ENCODE measurements at places on chromosomes 16 and 17. TPM values are rescaled to one million over a fixed set of nuclear protein-coding genes. Genes with fewer than 3 reads are reported as not detected.

DNA sequence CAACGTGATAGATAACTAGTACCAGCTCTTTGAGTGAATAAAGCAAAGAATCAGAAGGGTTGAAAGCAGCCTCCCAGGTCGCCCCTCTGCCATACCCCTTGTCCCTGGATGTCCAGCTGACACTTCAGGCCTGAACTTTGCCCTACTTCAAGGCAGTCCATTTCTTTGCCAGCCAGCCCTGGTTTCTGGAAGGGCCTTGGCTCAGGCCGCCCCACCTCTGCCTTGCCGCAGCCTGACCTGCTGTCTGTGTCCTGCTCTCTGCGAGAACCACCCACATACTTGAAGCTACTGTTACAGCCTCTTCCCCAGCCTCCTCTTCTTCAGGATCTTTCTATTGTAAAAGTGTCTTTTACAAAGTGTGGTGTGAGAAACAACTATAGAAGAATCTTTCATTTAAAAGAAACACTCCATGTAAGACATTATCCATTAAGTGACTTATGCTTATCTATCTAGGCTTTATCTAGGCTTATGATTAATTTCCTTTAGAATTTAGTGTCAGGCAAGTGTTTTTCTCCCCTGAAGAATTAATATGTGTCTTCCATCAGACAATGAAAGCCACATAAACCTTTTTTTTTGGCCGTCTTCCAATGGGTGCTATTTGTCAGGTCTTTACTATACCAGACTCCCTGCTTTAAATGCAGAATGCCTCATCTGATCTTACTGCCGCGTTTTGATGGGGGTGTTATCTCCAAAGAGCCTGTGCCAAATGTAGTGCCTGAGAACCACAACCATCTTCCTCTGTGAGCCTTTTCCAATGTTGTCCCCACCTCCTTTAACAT lies 133.9 kb downstream of the SOCS1 start:
- H3K36me3 ChIP-seq = peaks cover 9% of the 10 kb centered on the region
- peak overlapping the region; percentile 38 for H3K27ac ChIP-seq
- peaks cover 37% of the 10 kb centered on the region for H3K4me1 ChIP-seq
- no peaks in the 10 kb centered on the region for H3K27me3 ChIP-seq
- H3K4me3 ChIP-seq = no peak overlapping the region

DNA sequence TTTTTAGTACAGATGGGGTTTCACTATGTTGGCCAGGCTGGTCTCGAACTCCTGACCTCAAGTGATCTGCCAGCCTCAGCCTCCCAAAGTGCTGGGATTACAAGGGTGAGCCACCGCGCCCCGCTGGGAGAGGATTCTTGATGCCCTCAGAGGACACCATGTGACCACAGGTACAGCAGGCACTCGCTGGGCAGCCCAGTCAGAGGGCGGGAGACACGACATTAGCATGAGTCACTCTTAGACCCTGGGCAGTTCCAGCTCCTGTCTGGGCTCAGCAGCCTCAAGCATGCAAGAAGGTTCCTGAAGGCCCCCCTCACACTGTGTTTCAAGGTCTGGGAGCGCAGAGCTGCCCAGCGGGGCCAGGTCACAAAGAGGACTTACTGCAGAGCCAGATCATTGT lies 11.9 kb downstream of the STAC2 start:
- peaks cover 24% of the 10 kb centered on the region for H3K27me3 ChIP-seq
- no peak overlapping the region for H3K27ac ChIP-seq
- H3K36me3 ChIP-seq = no peaks in the 10 kb centered on the region
- H3K4me3 ChIP-seq = no peak overlapping the region
- peaks cover 16% of the 10 kb centered on the region for H3K4me1 ChIP-seq

DNA sequence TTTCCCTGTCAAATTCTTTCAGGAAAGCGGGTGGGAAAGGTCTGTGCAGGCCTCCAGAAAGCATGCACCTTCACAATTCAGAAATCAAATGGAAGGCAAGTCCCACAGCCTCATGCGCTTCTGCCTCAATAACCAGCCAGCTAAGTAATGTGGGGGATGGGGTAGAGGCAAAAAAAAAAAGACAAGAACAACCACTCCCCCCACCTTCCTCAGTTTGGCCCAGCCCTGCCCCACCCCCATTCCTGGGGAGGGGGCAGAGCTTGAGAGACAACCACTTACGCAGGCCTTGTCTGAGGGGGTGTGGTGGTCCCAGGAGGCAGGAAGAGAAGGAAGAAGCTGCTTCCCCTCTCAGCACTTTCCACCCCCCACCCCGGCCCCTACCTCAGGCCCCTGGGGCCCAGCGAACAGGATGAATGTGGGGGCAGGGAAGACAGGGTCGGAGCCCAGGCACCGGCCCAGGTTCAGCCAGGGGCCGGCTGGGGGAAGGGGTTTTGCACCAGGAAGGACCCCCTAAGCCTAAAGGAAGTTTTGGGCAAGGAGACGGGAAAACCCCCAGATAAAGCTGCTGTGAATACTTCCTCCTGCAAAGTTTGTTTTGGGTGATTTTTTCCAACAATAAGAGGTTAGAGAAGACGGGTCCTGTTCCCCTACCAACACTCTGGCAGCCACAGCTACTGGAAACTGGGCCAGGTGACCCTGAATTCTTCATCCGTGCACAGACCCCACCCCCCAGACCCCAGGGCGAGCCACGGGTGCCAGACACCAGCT lies 1.2 kb downstream of the JUP start:
- peaks cover 28% of the 10 kb centered on the region for H3K27me3 ChIP-seq
- no peaks in the 10 kb centered on the region for H3K36me3 ChIP-seq
- no peak for DNase-seq
- peak overlapping the region; percentile 55 for H3K4me3 ChIP-seq
- H3K27ac ChIP-seq = no peak overlapping the region

GRCh38 chr16:64122177-64122576 lies 999.7 kb downstream of the CDH11 start:
- no peak for DNase-seq
- H3K27me3 ChIP-seq = no peaks in the 10 kb centered on the region
- H3K36me3 ChIP-seq = no peaks in the 10 kb centered on the region
- H3K4me3 ChIP-seq = no peak overlapping the region
- no peak overlapping the region for H3K27ac ChIP-seq
- H3K4me1 ChIP-seq = no peaks in the 10 kb centered on the region

DNA sequence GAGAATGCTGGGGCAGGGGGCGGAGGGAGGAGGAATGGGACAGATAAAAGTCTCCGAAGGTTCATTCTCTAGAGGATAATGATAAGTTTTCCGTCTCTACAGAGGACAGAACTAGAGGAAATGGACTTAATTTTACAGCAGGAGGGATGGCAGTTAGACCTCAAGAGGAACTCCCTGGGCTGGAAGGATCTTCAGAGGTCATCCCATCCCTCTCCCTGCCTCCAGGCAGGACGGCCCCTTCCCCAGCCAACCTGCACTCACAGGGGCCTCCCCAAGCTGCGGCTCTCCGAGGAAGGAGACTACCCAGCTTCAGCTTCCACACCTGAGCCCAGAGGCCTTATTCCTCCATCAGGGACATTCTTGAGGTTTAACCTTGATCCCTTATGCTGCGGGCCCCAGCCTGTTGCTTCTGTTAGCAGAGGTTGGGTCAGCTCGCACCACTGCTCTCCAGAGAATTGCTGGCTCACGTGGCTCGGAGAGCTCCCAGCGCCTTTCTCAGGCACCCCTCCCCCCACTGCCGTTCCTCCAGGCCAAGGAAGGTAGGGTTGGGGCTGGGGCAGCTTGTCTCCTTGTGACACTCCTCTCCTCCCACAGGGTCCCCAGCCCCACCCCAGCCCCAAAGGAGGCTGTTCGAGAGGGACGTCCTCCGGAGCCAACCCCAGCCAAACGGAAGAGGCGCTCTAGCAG lies 8.5 kb downstream of the ELOB start:
- peaks cover 44% of the 10 kb centered on the region for H3K36me3 ChIP-seq
- no peaks in the 10 kb centered on the region for H3K27me3 ChIP-seq
- peak overlapping the region; percentile 69 for H3K27ac ChIP-seq
- no peak for DNase-seq
- no peak overlapping the region for H3K4me3 ChIP-seq
- peaks cover 21% of the 10 kb centered on the region for H3K4me1 ChIP-seq

- H3K27me3 ChIP-seq = no peaks in the 10 kb centered on the region
- H3K4me1 ChIP-seq = no peaks in the 10 kb centered on the region
- H3K36me3 ChIP-seq = no peaks in the 10 kb centered on the region
These were observed 410.7 kb upstream of the GOT2 start for GRCh38 chr16:59144841-59145240.

- H3K4me3 ChIP-seq = no peak overlapping the region
- H3K27me3 ChIP-seq = peaks cover 35% of the 10 kb centered on the region
- no peaks in the 10 kb centered on the region for H3K4me1 ChIP-seq
- DNase-seq = no peak
- no peak overlapping the region for H3K27ac ChIP-seq
- no peaks in the 10 kb centered on the region for H3K36me3 ChIP-seq
These were observed 248.6 kb downstream of the FOXL1 start for GRCh38 chr16:86826941-86827340.

DNA sequence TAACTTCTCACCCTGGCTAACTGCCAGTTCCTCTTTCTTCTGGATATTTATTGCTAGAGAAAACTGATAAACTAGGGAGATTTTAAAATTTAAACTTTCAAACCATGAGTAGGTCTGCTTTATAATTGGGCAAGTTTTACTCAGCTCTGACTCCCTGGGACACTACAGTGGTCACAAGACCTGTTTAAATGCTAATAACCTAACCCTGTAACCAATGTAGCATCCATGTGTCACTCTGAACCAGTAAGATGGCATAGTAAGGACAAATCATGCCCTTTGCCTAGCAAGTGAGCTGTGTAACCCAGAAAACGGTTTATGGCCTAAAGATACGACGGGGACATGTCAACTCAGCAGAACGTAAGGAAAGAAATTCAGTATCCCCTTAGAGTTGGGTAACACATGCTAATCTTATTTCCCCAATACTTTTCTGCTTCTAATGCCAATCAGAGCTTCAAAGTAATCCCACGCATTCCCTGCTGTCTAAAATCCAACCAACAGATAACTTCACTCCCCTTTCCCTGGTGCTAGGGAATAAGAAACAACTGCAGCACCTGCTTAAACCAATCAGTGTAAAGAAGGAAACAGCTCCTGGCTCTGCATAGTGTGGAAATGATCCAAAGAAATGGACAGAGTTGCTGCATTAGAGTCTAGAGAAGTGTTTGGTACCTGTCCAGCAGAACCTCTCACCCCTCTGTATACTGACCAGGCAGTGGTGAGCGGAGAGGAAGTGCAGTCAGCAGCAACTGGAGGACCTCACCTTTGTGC lies 85.7 kb downstream of the NCOR1 start:
- peaks cover 12% of the 10 kb centered on the region for H3K36me3 ChIP-seq
- H3K27me3 ChIP-seq = no peaks in the 10 kb centered on the region
- no peak overlapping the region for H3K4me3 ChIP-seq
- H3K27ac ChIP-seq = peak overlapping the region; percentile 52

GRCh38 chr17:67027031-67027628 lies 17.2 kb upstream of the CACNG1 start:
- H3K4me1 ChIP-seq = no peaks in the 10 kb centered on the region
- no peak overlapping the region for H3K27ac ChIP-seq
- no peaks in the 10 kb centered on the region for H3K36me3 ChIP-seq
- H3K4me3 ChIP-seq = no peak overlapping the region

DNA sequence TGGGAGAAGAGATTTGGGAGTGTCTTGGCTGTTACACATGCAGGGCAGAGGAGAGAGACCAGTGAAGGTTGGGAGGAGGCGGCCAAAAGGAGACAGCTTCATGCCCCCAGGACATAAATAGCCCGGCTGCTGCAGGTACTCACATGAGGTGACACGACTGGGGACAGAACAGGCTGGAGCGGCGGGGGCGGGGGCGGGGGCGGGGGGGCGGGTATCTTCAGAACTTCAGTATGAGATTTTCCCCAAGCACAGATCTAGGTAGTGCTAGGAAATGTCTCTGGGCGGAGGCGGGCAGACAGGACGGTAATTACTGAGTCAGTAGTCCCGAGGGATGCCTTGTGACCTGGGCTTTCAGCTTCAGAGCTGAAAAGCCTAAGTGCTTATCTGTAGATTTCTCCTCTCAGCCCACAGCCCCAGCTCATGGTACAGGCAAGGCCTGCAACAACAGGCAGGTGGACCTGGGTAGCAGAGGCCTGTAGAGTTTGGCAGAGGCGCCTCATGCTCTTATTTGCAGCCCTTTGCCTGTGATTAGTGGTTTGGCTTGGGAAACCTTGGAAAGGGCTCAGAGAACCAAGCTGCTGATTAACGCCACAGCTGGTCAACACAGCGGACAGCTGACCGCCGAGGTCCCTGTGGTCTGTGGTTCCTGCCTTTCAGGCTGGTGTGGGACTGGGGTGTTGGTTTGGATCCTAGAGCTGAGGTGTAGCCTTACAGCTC lies 24.5 kb downstream of the UNK start:
- H3K27ac ChIP-seq = peak overlapping the region; percentile 26
- no peak overlapping the region for H3K4me3 ChIP-seq
- no peaks in the 10 kb centered on the region for H3K27me3 ChIP-seq
- no peak for DNase-seq
- no peaks in the 10 kb centered on the region for H3K36me3 ChIP-seq

- no peaks in the 10 kb centered on the region for H3K27me3 ChIP-seq
- peaks cover 11% of the 10 kb centered on the region for H3K4me1 ChIP-seq
- H3K27ac ChIP-seq = no peak overlapping the region
- no peak overlapping the region for H3K4me3 ChIP-seq
- no peak for DNase-seq
- peaks cover 2% of the 10 kb centered on the region for H3K36me3 ChIP-seq
These were observed 60.8 kb upstream of the CLEC18A start for GRCh38 chr16:69890114-69890891.

DNA sequence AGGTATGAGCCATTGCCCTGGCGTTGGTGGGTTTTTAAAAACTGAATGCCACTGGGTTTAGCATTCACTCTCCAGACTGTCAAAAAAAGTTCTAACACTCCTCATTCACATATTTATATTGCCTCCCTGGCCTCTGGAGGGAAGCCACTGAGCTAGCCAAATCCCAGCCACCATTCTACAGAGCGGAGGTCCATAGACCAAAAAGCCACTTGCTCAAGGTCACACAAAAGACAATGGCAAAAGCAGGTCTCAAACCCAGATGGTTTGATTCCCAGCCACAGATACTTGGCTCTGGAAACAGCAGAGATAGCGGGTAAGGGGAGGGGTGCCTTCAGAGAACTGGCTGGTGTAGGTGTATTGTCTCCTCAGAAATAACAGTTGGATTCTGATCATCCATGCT lies 18.0 kb upstream of the CDIPT start:
- no peak for DNase-seq
- no peaks in the 10 kb centered on the region for H3K36me3 ChIP-seq
- no peak overlapping the region for H3K27ac ChIP-seq
- peaks cover 30% of the 10 kb centered on the region for H3K27me3 ChIP-seq

GRCh38 chr17:38333635-38334295 lies 10.0 kb downstream of the GPR179 start:
- H3K27me3 ChIP-seq = no peaks in the 10 kb centered on the region
- H3K27ac ChIP-seq = no peak overlapping the region
- no peak overlapping the region for H3K4me3 ChIP-seq
- H3K36me3 ChIP-seq = no peaks in the 10 kb centered on the region
- peak; percentile 70 for DNase-seq
- H3K4me1 ChIP-seq = peaks cover 1% of the 10 kb centered on the region

Gene CDK5RAP3
- 255 TPM for total RNA-seq

Gene SLC25A39
- total RNA-seq = 97.2 TPM

Gene CCL3
- total RNA-seq = 336 TPM

Gene CMC2
- 121 TPM for total RNA-seq

Gene AURKB
- total RNA-seq = 167 TPM

Gene CBFA2T3
- 1.2 TPM for total RNA-seq

Gene PIRT
- total RNA-seq = not detected

Data from activated T-cell treated with anti-CD3 and anti-CD28 coated beads, Interleukin-2, amount 50 U/mL, for 72 hours (primary cell).